ENCODE measurements at places on chromosomes 7 and 10.

DNA sequence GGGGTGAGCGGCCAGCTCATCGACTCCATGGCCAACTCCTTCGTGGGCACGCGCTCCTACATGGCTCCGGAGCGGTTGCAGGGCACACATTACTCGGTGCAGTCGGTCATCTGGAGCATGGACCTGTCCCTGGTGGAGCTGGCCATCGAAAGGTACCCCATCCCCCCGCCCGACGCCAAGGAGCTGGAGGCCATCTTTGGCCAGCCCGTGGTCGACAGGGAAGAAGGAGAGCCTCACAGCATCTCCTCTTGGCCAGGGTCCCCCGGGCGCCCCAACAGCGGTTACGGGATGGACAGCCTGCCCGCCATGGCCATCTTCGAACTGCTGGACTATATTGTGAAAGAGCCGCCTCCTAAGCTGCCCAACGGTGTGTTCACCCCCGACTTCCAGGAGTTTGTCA is 17.4 kb upstream of the TSPAN33 start:
- no peak for DNase-seq

- DNase-seq: peak; percentile 54
Observed at GRCh38 chr10:112963835-112964234, 13.8 kb downstream of the TCF7L2 start.

DNA sequence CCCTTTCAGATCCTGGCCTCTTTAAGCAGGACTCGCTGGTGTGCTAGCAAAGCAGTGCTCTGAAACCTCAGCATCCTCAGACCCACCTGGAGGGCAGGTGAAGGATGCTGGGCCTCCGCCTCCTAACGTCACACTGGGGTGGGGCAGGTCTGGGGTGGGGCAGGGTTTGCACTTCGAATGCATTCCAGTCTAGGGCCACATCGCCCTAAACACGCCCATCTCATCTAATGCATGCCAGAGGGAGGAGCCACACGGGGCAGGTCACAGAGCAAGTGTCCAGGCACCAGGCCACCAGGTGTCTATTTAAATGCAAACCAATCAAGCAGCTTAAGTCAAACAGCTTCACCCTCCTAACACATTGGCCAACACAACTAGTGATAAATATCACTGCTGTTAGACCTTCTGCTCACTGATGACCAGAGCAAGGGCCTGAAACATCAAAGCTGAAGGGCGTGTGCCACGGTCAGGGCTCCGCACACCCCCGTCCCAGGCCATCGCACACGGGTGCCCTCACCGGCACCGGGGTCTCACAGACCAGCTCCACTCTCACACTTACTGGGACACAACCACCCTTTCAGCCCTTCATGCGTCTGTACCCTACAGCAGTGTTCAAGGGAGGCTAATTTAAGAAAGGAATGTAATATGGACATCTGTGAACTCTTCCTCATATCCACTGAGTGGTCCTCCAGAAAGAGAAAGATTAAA is 47.1 kb downstream of the DIP2C start:
- peak; percentile 54 for DNase-seq

- no peak for DNase-seq
Observed at GRCh38 chr7:98840722-98841121, 29.1 kb downstream of the TMEM130 start.

DNA sequence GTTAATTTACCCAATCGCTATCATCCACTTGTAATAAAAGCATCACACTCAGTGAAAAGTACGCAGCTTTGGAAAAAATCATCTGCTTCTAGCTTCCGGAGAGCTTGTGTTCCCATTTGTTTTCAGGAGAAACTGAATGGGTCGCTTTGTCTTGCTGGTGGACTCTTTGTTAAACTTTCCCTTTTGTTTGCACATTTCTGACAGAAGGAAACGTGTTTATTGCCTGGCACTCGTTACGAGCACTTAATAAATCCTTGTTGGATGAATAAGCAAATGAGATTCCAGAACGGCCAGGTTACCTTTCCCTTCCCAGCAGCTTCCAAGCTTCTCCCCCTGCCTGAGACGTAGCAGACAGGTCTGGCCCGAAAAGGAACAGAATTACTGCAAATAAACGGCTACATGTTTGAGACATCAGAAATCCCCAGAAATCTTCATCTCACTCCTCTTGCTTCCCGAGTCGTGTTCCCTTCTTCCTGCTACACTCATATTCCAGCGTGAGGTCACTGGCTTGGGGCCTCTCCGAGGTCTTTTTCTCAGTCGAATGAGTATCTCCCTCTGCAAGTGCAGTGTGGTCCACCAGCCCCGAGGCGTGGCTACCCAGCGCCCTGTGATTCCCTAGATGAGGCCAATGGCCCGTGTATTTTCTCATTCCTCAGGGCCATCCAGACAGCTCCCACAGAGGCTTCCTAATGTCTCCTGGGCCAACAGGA is 167.2 kb downstream of the FRMD4A start:
- DNase-seq: no peak

DNA sequence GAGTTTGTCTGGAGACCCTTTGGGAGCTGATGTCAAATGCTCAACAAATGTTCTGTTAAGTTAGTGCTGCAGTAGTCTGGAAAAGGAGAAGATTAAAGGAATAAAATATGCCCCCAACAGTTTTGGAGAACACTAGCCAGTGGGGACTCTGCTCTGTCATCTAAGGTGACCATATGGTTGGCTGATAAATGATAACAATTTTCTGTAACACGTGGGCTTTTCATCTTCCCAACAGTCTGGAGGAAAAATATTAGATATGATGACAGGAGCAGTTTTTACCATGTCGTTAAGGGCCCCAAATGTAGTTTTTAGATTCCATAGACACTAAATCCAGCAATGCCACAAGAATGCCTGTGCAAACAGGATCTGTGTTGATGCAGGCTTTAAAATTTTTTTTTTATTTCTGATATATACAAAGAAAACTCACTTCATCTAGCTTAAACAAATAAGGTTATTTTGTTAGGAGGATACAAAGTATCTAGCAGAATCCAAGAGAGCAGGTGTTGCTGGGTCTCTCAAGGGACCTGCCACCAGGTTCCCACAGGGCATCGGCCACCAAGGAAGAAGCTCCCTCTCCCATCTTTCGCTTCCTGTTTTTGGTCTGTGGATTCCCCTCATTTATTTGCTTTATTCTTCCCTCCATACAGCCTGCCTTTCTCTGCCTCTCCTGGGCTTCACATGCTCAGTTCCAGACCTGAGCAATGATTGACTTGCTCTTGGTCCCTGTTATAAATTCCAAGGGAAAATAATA is 6.2 kb upstream of the CFAP58 start:
- no peak for DNase-seq

GRCh38 chr10:100119726-100120125 is 38.1 kb upstream of the CPN1 start:
- DNase-seq: no peak

DNA sequence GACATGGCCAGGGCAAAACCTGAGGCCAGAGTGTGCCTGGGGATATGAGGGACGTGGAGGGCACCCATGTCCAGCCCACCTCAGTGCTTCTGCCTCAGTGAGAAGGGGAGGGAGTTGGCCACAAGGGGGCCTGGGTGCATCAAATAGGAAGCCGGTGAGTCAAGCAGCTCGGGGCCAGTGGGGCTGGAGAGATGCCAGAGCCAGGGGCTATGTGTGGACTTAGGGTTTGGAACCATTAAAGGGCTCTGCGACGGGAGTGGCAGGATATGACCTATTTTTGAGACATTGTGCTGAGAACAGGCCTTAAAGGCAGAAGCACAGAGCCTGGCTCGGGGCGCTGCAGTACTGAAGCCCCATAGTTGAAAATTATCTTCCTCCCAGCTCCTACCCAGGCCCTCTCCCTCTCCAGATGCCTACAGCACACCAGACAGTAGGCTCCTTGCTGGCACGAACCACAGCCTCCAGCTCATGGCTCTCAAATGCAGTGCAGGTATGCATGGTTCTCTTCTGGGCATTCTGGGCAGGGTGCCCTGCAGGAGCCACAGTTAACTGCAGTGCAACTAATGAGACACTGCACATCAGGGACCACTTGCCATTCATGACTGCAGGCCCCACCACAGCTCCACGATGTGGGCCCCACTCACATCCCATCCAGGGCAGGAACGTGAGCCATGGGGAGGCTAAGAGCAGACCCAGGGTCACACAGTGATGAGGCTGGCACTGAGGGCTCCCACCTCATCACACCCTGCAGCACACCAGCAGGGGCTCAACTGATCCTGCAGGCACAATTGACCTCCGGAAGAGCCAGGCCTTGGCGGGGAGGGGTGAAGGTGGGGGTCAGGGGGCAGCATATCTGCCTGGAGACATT is 7.2 kb upstream of the PGAM2 start:
- peak; percentile 90 for DNase-seq

DNA sequence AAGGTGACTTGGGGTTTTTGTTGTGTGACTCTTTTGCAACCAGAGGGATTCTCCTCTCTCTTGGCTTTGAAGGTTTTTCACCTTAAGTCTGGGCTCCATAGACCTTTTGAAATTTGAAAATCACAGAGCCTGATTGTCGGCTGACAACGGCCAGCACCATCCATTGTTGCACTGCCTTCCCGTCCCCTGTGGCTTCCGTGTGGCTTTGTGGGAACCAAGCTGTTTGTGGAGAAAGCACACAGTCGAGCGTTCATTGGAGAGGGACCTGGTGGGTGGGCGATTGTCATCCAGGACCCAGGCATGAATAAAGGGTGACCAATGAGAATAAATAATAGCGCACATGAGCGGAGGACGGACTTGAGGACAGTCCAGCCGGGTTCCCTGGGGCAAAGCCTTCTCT is 7.4 kb upstream of the RAMP3 start:
- peak; percentile 33 for DNase-seq

DNA sequence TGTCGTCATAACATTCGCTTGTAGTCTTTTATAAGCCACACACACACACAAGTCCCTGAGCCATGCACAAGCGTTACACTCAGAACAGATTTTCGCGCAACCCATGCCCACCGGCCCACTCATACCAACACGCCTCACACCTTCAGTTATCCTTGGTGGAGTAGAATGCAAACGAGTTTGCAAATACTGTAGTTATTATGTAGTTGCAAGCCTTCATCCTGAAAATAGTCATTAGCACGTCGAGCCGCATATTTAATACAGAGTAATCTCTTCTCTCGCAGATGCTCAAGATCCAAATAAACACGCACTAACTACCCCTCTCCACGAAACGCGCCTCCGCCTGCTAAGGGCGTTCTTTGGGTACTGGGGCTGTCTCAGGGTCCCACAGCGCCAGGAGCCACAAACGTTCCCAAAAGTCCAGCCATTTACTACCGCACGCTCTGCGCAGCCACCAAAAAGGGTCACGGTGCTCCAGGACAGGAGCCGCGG is 1.8 kb downstream of the NKX2-3 start:
- no peak for DNase-seq

DNA sequence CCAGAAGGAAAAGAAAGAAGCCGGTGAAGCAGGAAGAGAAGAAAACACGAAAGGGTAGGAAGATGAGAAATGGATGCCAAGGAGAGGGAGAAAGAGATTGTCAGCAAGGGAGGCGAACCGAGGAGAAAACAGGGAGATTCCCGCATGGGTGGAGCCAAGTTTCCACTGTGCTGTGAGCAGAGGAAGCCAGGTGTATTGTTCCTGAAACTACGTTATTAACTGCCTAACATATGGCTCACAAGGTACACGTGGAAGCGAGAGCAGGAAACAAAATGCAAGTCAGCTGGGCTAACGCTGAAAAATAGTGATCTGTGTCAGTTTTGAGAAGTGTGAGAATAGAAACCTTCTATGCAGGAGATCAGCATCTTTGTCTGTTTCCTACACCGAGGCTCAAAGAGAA is 20.4 kb upstream of the HIPK2 start:
- no peak for DNase-seq

DNA sequence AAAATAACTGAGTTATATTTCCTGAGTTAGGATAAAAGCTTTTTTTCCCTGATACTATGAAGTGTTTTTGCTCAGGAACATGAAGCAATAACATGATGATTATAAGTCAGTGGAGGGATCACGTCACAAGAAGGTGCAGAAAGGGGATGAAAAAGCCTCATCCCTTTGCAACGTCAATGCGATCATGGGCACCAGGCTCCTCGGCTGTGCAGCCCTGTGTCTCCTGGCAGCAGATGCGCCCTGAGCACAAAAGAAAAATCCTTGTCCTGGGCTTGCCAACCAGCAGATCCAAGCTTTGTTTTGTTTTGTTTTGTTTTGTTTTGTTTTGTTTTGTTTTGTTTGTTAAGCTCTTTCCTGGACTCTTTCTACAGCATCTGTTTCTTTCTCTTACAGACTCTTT is 103.5 kb upstream of the PRSS1 start:
- DNase-seq: no peak

GRCh38 chr7:100835903-100836811 is 8.8 kb upstream of the EPHB4 start:
- DNase-seq: no peak

- no peak for DNase-seq
Observed at GRCh38 chr7:36565792-36566356, 158.4 kb downstream of the AOAH start.

DNA sequence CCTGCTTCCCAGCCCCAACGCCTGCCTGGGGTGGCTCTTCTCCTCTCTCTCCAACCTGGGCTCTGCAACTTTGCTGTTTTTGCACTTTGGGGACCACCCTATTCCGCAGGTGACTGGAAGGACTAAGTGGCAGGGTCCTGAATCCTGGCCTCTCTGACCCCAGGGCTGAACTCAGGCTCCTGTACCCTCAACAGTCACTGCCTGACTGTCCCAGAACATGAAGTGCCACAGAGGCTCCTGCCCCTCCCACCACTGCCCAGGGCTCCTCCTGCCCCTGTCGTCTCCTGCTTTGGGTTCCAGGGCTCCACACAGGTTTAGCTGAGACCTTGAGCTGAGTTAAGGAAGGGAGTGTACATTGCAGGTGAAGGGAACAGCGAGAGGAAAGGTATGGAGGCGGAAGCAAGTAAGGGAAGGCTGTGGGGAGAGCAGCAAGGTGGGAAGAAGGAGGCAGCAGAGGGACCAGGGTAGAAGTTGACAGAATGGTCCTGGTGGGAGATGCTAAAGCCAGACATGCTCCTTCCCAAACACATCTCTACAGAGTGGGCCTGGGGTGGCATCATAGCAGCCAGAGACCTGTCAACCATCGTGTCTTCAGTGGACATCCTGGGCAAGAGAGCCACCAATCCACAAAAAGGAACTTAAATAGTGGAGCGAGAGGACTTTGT is 5.7 kb upstream of the GRID1 start:
- peak; percentile 42 for DNase-seq

DNA sequence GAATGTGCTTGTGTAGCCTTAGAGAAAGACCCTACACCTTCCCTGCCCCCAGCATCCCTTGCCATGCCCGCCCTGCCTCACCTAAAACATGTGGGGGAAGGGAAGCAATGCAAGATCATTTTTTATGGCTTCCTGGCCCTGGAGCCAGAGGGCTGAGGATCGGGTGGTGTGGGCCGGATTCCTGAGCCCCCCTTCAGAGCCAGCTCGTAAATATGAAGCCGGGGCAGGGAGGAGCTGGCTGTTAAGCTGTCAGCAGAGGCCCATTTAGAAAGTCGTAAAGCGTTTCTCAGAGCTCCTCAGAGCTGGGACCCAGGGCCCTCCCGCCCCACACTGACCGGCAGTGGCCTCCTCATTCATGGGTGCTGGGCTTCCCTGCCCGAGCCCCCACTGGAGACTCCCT is 23.9 kb downstream of the UNC5B start:
- DNase-seq: no peak

GRCh38 chr10:7950981-7951847 is 103.3 kb upstream of the GATA3 start:
- no peak for DNase-seq

Data from sigmoid colon (tissue), 7 donors.